ENCODE measurements at places on chromosomes 1 and 21. TPM values are rescaled to one million over a fixed set of nuclear protein-coding genes. Genes with fewer than 3 reads are reported as not detected.

GRCh38 chr1:51910221-51911000, 31.9 kb upstream of the NRDC start:
- no peak for DNase-seq

Gene FAM177B
- total RNA-seq = not detected

DNA sequence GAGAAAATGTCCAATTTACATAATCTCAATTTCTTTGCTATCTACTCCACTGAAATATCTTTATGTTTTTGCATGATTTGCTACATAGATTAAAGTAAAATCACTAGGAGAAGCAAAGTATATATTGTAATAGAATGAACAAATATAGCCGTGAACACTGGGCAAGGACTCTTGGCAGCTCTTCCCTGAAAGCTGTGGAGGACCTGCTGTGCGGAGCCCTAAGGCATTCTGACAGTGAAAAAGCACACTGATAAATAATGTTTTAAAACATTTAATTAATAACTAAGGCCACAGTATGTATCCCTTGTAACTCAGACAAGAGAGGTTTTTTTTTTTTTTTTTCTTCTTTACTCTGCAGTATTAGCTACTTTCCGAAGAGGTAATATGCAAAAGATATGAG, 256.1 kb upstream of the DPYD start:
- DNase-seq = no peak

DNA sequence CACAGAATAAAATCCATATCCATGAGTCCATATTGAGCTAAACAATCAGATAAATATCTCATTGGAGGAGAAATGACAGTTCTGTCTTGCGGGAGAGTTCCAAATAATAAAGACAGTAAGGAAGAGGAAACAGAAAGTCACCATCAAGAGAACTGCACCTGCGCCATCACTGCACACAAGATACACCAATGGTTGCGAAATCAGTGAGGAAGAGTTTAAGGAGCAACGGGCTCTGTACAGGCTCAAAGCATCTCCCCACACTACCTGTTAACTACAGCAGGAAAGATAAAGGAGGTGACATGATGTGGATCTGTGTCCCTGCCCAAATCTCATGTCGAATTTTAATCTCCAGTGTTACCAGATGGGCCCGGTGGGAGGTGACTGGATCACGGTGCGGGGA, 7.8 kb downstream of the C2CD2 start:
- DNase-seq = no peak

DNA sequence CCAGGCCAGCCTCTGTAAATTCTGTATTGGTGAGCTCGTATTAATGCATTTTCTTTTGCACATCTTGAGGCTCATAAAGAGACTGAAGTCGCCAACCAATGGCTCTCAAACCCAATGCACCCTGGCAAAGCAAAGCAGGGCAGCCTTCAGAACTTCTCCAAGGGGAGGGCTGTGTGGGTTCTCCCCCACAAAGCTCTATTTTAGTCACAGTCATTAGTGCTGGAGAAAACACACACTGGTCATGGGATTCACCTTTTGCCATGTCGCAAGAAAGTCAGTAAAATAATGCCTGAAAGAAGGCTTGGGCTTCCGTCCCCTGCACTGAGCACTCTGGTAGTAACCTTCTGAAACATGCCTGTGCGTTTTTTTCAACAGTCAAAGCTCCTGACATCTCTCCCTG, 26.3 kb upstream of the ATF3 start:
- DNase-seq = no peak

GRCh38 chr1:112058815-112059450, 69.5 kb upstream of the KCND3 start:
- DNase-seq = no peak

DNA sequence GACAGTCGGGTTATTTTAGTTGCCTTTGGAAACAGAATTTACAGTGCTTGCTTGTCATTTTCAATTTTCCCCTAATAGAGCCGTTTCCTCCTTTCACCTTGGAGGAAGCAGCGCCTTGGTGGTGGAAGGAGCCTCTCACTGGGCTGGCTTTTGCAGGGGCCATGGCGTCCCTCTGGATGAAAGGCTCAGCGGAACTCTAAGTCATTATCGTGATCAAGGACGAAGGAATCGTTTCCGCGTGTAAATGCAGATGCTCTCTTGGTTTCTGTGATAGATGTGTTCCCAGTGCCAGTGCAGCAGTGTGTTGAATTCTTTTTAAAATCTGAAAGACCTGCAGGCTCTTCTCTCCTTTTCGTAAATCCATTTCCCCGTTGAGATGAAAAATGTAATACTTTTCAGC, 126.2 kb upstream of the LMO4 start:
- no peak for DNase-seq

Gene TP73
- total RNA-seq = 2.4 TPM

DNA sequence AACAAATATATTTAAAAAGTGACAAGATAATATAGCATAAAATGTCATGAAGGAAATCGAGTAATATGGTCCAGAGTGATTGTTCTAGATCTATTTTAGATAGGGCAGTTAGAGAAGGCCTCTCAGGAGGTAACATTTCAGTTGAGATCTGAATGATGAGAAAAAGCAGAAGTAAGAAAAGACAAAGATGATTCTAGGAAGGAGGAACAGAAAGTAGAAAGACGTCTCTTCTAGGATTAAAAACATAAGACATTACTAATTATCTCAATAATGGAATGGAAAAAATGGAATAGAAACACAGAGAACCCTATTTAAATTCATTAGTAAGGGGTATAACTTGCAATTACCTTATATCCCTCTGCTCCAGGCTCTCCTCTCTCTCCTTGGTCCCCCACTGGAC, 130.0 kb upstream of the ZNHIT6 start:
- DNase-seq = no peak

Gene PPP2R5A
- total RNA-seq = 20.8 TPM

DNA sequence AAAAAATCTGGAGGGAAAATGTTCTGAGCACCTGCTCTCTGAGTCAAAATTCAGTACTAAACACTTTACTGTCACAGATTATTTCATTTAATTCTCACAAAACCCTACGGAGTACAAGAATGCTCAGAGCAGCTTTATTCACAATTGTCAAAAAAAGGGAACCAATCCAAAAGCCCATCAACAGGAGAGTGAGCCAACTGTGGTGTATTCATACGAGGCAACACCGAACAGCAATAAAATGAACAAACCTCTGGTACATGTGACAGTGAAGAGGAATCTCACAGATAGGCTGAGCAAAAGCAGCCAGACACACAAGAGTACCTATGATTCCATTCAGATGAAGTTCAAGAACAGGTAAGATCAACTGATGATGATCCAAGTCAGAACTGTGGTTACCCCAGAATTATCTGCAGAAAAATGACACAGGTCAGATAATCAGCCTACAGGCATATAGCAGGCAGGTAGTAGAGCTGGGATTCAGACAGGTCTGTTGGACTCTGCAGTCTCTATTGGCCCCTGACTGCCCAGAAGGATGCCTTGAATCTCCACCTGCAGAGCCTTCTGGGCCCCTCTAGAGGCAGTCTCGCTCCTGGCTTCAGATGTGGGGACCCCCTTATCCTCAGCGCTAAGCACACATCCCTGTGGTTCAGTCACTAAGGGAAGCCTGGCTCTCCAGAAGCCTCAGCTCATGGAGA, 19.2 kb downstream of the SLC9A1 start:
- DNase-seq = no peak

- no peak for DNase-seq
These were observed 96.4 kb upstream of the PPP2R5A start for GRCh38 chr1:212188599-212189351.

DNA sequence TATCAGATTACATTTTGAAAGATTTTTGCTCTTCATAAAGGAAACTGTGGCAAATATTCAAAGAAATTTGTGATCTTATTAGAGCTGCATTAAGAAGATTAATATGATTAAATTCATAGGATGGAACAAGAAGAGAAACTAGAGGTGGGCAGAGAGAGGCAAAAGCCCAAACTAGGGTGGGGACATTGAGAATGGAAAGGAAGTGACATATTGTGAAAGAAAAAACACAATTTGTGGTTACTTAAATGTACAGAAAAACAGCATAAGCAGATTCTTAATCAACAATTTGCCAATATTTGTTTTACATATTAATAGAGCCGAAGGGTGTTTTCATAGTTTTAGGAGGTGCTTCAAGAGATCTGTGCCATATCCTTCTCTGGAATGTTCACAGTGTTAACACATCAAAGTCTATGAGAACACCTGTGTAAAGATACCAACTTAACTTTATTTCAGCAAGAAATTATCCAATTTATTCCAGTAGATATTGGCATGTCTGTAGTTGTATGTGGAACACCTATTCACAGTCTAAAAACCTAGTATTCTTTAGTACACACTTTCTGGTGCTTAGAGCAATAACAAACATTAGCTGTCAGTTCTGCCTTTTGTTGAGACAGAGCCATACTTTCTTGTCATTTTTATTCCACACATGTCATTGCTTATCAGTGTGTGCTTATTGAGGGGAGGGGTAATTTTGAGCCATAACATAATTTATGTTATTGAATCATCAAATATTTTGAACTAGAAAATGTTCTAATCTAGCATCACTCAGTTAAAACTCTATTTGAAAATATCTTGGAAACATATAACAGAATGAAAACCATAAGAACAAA, 401.5 kb downstream of the PTPRC start:
- no peak for DNase-seq

Gene GUCA2A
- total RNA-seq = not detected

Gene HFM1
- 9.0 TPM for total RNA-seq

Gene LRRC8B
- total RNA-seq = 22.2 TPM

DNA sequence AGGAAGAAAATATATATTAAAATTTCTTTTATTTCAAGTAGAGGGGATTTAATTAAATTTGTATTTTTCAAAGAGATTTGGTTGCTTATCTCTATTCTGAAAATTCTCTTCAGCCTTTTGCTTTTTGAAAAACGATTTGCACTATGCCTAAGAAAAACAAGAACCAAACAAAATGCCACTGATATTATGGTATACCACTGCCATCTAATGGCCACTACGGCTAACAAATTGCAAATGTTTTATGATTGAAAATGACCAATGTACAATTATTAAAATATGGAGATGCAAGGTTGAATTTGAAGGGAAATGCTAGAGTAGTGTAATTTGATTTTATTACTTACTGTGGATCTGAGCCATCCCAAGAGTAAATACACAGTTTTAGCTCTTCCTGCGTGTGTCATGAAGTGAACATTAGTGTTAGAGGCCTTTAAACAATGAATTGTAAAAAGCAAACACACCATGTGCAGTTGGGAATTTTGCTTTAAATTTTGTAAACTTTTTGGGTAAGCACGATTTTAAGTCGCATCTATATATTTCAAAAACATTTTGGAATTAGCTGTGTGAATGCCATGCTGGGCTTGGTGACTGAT, 137.4 kb upstream of the USP25 start:
- no peak for DNase-seq

GRCh38 chr1:93620841-93621210, 60.8 kb downstream of the BCAR3 start:
- DNase-seq = no peak

Gene HRNR
- total RNA-seq = not detected

Gene MMEL1
- 0.64 TPM for total RNA-seq

- DNase-seq = no peak
These were observed 67.6 kb upstream of the NBPF3 start for GRCh38 chr1:21372383-21372782.

Gene IER5
- 2.3 TPM for total RNA-seq

- DNase-seq = no peak
These were observed 92.1 kb downstream of the WDR3 start for GRCh38 chr1:118021668-118022067.

Gene ITLN2
- total RNA-seq = 1.8 TPM

DNA sequence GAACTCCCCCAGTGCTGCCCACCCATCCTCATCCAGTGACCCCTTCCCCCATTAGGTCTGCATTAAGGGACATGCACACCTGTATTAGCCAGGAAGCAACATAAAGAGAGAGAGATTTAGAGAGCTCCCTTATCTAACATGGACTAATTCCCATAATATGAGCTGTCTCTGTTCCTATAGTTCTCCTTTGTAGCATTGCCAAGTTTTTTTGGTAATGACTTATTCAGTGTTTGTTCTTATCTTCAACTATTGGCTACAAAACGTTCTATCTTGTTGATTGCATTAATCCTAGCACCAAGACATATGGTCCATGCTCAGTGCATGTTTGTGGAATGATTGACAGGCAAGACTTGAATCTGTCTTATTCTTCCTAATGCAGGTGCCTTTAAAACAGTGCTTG, 264.0 kb downstream of the ADGRL2 start:
- no peak for DNase-seq

DNA sequence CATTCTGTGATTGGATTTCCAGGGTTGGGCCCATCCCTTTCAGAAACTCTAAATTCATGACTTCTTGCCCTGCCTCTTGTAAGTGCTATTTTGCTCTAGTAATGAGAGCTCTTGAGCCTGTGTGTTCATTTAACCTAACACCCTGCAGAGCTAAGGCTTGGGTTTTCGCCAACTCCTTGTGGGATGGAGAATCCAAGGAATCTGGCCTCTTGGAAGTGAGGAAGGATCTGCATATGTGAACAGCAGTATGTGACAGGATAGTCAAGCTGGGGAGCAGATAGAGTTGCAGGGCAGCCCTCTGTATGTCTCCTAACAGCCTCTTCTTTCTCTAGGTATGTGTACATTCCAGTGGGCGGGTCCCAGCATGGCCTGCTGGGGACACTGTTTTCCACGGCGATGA, 258.9 kb downstream of the HHAT start:
- no peak for DNase-seq

Gene PTGFR
- not detected for total RNA-seq

DNA sequence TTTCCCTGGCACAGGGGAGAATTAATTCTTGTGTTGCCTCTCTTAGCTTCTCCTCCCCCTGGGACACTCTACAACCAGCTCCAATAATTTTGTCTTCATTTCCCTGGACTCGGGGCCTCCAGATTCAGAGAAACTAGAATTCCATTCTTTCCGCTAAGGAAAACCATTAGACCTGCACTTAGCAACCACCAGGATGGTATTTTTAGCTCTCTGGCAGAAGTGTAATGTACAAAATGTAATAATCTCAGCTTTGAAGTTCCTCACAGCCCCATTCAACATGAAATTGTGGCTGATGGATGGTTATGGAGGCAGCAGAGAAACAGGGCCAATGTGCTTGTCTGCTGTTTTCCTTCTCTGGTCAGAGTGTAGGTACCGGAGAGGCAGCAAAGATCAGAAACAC, 113.8 kb downstream of the KCND3 start:
- no peak for DNase-seq

DNA sequence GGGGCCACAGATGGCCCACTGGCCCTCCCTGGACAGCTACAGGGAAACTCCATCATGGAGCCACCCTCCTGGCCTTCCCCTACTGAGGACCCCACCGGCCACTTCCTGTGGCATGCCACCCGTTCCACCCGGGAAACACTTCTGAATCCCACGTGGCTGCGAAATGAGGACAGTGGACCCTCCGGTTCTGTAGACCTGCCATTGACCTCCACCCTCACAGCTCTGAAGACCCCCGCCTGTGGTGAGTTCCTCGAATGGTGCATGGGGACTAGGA, 40.3 kb downstream of the UMODL1 start:
- no peak for DNase-seq

Gene TNNT2
- total RNA-seq = 2.3 TPM

Gene C1orf185
- total RNA-seq = not detected

All from progenitor cell of endocrine pancreas (in vitro differentiated cells).